ENCODE measurements at places on chromosomes 7 and 10. TPM values are rescaled to one million over a fixed set of nuclear protein-coding genes. Genes with fewer than 3 reads are reported as not detected.
A peak's percentile ranks its signal among the peaks of the same experiment; 100 is the strongest.

DNA sequence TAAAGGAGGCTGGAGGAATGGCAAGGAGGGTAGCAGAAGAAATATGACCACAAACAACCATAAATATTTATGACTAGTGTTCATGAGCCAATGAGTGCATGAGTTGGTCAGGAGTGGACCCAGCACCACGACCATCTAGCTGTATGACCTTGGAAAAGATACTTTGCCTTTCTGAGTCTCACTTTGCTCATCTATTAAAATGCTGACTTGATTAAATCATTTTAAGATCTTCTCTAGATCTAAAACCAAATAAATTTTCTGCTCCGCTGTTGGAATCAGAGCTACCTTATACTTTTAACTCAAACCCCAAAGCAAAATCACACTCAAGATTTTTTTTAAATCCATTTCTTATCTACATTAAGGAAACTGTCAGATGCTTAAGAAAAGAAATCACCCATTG, 207.0 kb downstream of the GPAM start:
- DNase-seq: no peak

DNA sequence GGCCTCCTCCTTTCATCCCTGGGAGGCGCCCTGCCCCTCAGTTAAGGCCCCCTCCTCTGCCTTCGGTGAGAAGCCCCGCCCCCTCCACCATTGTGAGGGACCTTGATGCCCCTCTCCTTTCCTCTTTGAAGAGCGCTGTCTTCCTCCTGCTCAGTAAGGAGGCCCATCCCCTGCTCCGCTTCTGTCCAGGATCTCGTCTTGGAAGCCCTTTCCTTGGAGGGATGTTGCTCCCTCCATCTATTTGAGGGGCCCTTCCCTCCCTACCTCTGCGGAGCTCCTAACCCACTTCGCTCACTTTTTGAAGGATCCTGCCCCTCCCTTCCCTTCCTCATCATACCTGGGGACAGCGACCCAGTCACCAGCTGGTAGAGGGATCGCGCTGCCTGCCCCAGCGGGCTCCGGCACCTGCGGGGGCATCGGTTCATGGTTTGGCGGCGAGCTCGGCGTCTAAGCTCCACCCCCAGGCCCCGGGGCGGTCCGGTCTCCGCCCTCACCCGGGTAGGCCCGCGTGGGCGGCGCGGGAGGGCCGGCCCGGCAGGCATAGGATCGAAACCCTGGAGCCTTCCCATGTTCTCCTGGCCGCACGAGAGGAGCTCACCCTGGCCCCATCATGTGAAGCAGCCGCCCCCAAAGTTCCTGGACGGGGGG, 4.1 kb downstream of the KCNIP2 start:
- DNase-seq: no peak

DNA sequence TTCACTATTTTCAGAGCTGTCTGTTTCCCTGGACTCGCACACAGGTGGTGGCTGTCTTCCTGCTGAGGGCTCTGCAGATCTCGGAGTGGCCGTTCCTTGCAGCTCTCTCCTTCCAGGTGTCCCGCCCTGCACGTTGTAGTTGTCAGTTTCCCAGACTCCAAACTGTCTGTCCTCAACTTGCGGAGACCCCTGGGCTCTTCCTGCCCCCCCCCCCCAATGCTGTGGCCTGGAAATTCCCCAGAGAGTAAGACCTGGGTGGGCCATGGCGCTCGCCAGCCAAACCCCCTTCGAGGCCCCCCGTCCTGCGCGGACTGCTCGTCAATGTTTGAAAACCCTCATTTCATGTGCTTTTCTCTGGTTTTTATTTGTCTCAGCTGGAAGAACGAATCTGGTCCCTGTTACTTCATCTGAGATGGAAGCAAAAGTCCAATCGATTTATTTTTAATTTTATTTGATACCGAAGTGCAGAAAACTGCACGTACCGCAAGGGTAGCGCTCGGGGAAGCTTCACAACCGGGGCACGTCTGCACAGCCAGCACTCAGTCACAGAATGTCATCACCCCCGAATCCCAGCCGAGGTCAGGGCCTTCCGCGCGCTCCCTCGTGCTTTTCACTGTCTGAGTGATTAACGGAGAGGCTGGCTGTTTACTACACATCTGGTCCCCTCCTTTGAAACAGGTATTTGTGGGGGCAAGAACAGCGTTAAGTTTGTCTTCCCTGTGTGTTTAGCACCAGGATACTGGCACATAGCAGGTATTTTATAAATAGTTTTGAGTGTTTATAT, 46.4 kb upstream of the NKX6-2 start:
- DNase-seq: no peak

GRCh38 chr10:17085011-17085725, 44.4 kb downstream of the CUBN start:
- DNase-seq: no peak

GRCh38 chr7:138887872-138888656, 90.1 kb upstream of the ATP6V0A4 start:
- DNase-seq: no peak

GRCh38 chr10:100006243-100006886, 3.4 kb downstream of the DNMBP start:
- no peak for DNase-seq

DNA sequence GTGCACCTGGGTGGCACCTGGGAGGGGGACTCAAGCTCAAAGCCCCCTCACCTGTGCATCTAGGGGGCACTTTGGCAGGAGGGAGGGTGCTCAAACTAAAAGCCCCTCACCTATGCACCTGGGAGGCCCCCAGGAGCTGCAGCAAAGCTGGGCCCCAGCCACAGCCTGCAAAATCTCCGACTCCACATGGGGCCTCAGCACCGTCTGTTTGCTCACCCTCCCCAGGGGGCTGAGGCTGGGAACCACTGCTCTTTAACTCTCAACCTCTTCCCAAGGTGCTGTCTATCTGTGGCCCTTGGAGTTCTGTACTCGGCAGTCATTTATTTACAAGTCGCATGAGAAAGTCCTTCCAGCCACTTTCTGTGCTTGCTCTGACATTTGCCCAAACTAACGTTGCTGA, 458.4 kb downstream of the DNAJB6 start:
- DNase-seq: no peak

GRCh38 chr7:26013551-26014083, 138.4 kb upstream of the NFE2L3 start:
- no peak for DNase-seq

DNA sequence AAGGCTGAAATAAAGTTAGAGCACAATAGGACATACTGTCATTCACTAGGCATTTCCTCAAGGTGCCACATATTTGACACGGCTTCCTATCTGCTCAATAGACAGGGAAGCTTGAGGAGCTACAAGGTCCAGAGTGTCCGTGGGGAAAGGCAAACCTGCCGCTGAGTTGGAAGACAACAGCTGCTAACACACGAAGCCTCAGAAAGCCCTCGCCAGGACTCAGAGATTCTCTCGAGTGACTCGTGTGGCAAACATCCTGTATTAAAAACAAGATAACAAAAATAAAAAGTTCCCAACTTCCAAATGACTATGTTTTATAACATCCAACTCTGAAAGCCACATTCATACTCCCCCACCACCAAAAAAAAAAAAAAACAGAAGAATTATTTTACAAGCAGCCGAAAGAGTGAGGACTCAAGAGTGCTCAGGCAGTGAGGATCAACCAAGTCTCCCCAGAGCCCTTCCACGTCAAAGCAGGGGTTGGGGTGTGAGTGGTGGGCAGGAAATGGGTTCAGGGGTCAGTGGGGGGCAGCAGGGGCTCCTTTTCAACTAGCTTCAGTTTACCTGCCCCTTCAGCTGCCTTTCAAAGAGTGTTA, 67.6 kb downstream of the STK17A start:
- no peak for DNase-seq

DNA sequence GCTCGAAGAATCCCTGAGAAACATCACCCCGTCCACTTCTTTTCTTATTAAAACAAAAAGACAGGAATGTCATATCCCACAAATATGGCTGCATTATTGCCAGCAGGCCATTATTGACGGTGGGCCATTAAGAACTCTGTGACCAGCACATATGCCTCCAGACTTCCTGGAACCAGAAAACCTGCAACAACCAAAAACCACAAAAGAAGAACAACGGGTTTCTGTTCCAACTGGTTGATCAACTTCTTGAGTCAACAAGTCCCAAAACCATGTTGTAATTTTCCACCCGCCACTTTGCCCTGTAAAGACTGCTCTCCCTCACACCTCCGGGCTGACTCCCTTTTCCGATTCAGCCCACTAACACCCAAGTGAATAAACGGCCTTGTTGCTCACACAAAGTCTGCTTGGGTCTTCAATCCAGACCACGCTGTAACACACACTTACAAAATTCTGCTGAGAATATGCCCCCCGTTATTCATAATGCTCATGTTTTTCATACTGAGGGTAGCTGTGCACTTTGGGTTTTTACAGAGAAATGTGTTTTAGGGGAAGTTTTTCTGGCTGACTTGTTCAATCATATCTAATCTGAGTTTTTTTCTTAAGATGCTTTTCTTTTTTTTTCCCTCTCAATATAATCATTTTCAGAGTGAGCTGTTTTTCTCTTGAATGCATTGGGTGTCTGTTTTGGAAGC, 20.7 kb downstream of the ZNF107 start:
- no peak for DNase-seq

DNA sequence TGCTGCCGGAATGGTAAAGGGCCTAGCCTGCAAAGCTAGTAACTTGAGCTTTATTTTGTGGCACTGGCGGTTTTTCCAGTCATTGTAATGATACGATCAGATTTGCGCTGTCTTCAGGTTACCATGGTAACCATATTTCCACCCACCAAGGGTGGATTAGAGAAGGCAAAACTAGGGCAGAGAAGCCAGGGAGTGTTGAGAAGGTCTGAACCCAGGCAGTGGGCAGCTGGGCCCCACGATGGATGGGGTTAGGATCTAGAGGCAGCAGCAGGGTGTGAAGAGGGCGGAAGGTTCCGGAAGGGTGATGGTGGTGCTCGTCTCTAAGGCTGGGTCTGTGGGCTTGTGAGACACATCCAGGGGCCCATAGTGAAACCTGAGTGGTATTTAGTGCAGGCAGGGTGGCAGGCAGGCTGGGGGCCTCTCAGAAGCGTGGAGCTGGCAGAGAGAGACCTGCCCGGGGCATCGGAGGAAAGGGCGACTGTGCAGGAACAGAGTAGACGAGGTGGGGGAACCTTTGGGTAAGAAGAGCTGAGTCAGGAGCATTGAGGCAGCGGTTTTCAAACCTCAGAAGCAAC, 87.9 kb upstream of the GTF2I start:
- no peak for DNase-seq

- no peak for DNase-seq
Observed at GRCh38 chr10:29479081-29479925, 155.5 kb downstream of the SVIL start.

DNA sequence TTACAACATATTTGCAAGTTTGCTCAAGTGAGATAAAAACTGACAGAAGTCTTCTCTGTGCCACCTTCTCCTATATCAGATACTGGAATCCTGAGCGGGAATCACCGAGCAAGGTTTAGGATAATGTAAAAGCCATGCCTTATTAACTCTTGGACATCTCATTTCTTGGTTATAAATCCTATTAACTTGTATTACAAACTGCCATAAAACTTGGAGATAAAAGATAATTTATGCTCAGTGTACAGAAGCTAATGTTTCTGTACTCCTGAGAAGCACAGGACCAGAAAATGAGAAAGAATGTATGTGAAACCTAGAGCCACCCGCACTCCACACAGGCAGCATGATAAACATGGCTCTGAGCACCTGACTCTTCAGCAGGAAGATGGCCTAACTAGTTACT, 181.2 kb upstream of the NOBOX start:
- DNase-seq: no peak

- peak; percentile 41 for DNase-seq
Observed at GRCh38 chr7:131027287-131027773, 293.3 kb upstream of the KLF14 start.

GRCh38 chr7:27143950-27144780, 684 bp upstream of the HOXA5 start:
- DNase-seq: no peak

GRCh38 chr7:30556840-30557239, 37.8 kb upstream of the GARS1 start:
- DNase-seq: no peak

DNA sequence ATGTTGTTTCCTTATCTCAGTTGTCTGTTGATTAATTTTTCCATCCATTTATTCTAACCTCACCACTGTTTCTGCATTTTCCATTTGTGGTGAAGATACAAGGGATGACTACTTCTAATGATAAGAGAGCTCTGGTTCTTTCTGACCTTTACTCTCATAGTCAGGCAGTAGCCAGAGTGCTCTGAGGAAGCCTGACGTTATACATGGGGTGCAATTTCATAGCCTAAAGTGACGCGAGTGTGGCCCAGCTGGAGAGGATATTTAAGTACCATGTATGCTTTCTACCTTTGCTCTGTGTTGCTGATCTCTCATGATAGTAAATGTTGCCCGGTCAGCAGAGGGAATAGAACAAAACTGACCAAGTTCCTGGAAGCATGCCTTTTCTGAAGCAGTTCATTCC, 33.9 kb upstream of the CYCS start:
- no peak for DNase-seq

GRCh38 chr10:114380060-114380459, 24.2 kb downstream of the AFAP1L2 start:
- no peak for DNase-seq

- DNase-seq: no peak
Observed at GRCh38 chr10:26743091-26743490, 45.6 kb downstream of the PDSS1 start.

DNA sequence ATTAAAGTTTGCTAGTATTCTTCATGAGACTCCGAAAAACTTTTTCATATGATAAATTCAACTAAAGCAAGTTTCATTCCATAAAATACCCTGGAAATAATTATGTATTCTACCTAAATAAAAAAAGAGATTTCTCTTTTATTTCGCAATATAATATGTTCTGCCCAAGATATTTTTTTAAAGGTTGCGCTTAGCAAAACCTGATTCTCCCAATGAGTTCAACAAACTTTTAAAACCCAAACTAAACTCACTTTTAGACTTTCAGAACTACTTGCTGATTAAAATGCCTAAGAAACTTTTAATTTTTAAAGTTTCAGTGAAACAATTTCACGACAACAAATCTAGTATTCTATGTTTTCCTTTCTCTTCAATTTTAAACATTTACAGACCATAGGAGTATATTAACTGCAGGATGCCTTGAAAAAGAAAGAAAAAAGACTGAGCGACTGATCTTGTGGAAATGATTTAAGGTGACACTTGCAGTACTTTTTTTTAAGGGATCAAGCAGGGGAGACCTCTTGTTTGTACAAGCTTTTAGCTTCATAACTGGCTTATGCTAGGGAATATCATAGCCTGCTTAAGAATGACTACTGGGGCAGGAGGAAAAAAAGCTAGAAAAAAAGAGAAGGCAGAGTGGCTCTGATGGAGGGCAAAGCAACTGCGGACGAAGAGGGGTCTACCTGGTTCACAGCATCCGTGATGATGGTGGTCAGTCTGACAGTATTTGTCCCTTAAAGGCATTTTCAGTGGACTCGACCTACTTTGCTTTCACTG, 1.5 kb downstream of the ZNF800 start:
- no peak for DNase-seq

- DNase-seq: peak; percentile 47
Observed at GRCh38 chr7:2796358-2797352, 47.5 kb downstream of the GNA12 start.

- DNase-seq: no peak
Observed at GRCh38 chr10:92830478-92831389, 17.6 kb upstream of the EXOC6 start.

Gene BMPER
- total RNA-seq: 3.6 TPM

Gene PTN
- total RNA-seq: 10.0 TPM

Gene MINDY4
- total RNA-seq: 21.6 TPM

Gene HMX2
- not detected for total RNA-seq

Gene TRIM73
- 5.9 TPM for total RNA-seq

Gene GPR158
- total RNA-seq: under 0.01 TPM

Gene PRF1
- total RNA-seq: 6.6 TPM

Gene SLC13A1
- total RNA-seq: not detected

Gene LBX1
- total RNA-seq: not detected

Gene HOXA10
- total RNA-seq: 34.1 TPM

Gene FXYD4
- total RNA-seq: not detected

Gene GDF10
- 20.1 TPM for total RNA-seq

Gene CPA4
- total RNA-seq: not detected

Gene AUTS2
- 56.6 TPM for total RNA-seq

Gene CPED1
- 27.6 TPM for total RNA-seq

Gene CC2D2B
- total RNA-seq: 1.1 TPM

All from tibial nerve (tissue), 4 donors.